Stimulated activated CD4-positive, alpha-beta T cell treated with anti-CD3 and anti-CD28 coated beads, TNF-alpha, amount 100 ng/mL, for 48 hours (primary cell): ENCODE measurements at places on chromosomes 12 and 14.

DNA sequence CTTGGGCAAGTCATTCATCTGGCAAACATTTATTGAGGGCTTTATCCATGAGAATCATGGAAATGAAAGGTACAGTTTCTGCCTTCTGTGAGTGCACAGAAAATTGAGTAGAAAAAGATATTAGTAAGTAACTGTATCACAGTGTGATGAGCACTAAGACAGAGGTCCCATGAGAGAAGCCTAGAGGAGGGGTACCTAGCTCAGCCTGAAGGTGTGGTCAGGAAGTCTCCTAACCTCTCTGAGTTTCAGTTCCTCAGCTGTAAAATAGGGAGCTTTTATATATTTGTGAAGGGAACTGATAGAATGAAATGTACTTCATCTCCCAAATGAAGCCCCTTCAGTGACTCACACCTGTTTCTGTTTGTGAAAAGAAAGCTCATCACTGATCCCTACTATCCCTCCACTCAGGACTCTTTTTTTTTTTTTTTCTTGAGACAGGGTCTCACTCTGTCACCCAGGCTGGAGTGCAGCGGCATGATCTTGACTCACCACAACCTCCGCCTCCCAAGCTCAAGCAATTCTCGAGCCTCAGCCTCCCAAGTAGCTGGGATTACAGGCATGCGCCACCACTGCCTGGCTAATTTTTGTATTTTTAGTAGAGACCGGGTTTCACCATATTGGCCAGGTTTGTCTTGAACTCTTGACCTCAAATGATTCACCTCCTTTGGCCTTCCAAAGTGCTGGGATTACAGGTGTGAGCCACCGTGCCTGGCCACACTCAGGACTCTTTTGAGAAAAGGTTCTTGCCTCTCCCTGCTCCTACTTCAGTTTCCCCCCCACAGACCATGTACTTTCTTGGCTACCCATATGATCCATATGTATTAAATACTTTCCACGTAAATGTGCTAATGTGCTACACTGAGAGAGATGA is 93.7 kb upstream of the FUT8 start:
- DNase-seq = no peak

- DNase-seq = no peak
These were observed 1.9 kb upstream of the KRT18 start for GRCh38 chr12:52946797-52947547.

DNA sequence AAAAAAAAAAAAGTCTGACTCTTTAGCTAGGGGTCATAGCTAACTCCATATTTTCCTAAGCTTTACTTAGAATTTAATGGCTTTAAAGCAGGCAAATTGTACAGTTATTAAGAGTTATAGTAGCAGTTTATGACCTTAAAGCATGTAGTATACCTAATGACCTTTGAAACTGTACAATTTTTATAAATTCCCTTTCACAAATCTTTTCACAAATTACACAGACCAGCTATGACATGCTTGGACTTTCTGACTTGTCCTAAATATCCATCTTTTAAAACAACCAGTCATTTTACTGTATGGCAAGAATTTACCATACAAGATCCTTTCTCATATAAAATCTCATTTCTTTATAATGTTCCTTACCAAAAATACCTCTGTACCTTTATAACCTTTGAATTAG is 74.8 kb downstream of the C14orf132 start:
- no peak for DNase-seq

- no peak for DNase-seq
These were observed 116.9 kb downstream of the PPHLN1 start for GRCh38 chr12:42442888-42443287.
